NCI-H2107 (cell line): ENCODE measurements at places on chromosomes 3 and 15.

GRCh38 chr15:94263341-94264273 is 32.2 kb downstream of the MCTP2 start:
- no peak for DNase-seq

DNA sequence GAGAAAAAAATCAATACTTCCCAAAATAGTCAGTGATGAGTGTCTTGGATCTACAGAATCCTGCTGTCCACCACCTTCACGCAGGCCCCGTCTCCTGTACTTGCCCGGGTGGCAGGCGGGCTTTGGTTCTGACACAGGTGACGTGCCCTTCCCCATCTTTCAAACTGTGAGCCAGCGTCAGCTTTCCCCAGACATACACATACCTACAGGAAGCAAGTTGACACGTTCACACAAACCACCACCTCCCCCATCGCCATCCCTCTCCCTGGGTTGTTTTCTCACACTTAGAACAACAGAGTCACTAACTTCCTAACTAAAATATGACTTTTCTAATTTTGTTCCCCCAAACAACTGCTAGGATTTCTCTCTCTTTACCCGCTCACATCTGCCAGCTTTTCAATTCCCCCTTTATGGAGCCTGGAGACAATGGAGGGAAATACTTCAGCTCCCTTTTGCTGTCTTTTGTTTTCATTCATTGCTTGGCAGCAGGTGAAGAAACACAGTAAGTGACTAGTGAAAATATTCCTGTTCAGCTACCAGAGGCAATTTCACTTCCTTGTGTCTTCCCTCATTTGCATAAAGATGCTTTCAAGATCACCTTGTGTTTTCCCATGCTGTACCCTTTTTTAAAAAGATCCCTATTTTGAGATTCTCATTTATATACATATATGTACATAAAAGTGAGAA is 248.3 kb downstream of the SLCO3A1 start:
- DNase-seq: no peak

GRCh38 chr3:16059711-16060357 is 114.6 kb upstream of the GALNT15 start:
- no peak for DNase-seq

DNA sequence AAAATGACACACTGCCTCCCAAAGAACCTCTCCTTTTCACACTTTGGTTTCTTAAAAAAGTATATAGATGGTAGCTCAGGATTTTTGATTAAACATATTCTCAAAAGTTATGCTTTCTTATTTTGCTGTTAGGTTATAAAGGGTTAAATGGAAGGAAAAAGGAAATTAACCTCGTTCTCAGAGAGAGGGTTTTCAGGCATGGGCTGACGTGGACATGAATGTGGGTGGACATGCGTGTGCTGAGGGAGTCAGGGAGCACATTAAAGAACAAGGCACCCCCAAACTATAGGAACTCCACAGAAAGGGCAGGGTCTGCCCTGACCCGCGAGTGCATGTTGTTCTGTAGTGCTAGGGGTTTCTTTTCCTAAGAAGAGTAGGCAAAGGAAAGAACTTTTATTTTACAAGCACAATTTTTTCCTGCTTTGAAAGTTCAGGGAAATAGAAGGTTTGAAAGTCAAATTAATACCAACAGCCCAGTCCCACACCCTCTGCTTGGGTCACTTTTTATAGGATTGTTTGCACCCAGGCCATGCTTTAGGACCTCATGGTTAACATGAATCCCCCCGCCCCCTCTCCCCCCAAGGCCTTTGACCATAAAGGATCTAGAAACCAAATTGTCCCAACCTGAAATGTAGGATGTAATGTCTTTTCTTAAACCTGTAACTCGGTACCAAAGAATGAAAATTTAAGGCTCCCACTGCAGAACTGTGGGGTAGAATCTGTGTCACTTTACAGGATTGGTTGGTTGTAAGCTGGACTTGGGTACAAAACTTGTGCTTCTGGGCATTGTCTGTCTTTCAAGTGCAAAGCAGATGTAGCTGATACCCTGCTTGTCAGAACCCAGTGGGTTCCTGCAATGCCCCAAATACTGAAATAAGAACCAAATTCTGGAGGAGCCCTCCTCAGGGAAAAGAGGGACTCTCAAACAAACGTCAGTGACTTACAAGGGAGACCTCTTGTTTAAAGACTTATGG is 58.5 kb upstream of the CCR4 start:
- DNase-seq: no peak

DNA sequence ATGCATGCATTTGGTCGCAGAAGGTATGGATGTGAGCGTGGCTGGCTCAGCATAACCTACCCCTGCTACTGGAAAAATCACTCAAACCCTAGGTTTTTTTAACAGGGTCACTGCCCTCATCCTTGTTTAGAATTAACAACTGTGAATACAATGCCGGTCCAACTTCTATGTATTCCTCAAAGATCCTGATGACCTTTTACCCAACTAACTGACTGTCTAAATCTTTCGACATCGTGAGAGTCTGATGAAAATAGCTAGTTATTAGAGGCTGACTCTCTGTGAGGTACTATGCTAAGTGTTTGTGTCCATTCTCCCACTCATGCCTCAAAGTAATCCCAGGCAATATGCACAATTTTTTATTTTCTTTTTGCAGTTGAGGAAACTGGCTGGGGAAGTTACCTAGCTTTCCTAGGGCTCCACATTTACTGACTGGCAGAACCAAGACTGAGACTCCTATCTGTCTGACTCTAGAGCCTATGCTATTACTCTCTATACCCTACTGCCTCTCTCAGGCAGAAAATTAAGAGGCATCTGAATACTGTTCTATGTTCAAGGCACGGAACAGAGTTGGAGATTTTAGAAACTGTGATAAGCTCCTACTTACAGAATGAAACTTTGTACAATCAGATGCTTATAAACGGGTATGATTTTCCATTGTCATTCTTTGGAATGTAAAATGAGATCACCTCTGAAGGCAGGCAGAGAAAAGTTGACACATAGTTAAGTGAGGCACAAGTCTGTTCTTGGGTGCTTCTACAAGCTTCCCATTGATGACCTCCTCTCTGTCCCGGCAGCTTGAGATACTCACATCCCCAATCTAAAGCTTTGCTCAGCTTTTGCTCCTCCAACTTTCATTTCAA is 56.4 kb downstream of the FILIP1L start:
- no peak for DNase-seq

GRCh38 chr15:101498076-101498716 is 8.7 kb upstream of the PCSK6 start:
- no peak for DNase-seq

DNA sequence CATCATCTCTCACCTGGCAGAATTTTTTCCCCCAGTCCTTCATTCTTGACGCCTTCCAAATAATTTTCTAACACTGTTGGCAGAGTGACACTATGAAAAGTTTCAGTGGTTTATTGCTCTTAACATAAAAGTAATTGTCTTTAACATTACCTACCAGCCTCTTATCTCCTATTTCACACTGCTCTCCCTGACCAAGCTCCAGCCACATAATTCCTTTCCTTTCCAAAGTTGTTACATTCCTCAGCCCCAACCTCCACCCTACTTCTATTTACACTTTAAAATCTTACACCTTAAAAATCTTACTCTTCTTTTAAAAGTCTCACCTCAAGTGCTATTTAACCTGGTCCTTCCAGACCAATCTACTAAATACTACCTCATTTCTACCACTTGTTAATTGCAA is 2.8 kb downstream of the DPPA4 start:
- DNase-seq: no peak

DNA sequence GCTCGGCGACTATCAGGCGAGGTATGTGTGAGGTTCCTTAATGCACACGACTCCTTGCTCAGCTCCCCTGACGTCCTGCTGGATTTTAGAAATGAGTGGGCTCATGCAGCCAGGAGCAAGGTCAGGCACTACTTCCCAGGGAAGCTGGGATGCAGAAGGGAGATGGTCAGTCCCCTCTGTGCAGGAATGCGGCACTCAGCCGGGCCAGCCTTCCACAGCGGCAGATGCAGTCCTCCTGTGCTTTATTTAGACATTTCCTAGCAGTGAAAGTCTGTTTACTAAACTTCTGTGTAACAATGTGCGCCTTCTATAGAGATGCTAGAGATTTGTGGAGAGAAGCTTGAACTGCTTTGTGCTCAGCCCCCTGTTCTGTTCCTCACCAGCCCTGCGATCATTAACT is 252.1 kb downstream of the SLCO3A1 start:
- no peak for DNase-seq

- DNase-seq: no peak
Measured at GRCh38 chr3:187062526-187063177, 76.6 kb downstream of the RPL39L start.
